H1 (cell line): ENCODE measurements at places on chromosomes 2 and 18.

GRCh38 chr2:204445149-204445548 lies 100.1 kb upstream of the PARD3B start:
- DNase-seq = no peak

- no peak for DNase-seq
Observed at GRCh38 chr2:25855065-25855464, 23.2 kb downstream of the ASXL2 start.

DNA sequence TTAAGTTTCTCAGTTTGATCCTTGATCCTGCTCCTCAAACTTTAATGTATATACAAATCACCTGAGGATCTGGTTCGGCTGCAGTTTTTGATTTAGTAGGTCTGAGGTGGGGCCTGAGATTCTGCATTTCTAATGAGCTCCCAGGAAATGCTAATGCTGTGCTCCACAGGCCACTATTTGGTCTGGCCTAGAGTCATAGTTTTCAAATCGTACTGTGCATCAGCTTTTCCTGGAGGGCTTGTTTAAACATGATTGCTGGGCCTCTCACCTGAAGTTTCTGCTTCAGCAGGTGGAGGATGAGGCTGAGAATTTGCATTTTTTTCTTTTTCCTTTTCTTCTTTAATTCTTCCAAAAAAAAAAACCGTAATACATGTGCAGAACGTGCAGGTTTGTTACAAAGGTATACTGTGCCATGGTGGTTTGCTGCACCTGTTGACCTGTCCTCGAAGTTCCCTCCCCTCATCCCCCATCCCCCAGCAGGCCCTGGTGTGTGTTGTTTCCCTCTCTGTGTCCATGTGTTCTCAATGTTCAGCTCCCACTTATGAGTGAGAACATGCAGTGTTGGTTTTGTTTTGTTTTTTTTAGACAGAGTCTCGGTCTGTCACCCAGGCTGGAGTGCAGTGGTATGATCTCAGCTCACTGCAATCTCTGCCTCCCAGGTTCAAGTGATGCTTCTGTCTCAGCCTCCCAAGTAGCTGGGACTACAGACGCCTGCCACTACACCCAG lies 42.2 kb upstream of the CD28 start:
- DNase-seq = no peak

- no peak for DNase-seq
Observed at GRCh38 chr2:176704282-176704858, 435.1 kb downstream of the MTX2 start.

DNA sequence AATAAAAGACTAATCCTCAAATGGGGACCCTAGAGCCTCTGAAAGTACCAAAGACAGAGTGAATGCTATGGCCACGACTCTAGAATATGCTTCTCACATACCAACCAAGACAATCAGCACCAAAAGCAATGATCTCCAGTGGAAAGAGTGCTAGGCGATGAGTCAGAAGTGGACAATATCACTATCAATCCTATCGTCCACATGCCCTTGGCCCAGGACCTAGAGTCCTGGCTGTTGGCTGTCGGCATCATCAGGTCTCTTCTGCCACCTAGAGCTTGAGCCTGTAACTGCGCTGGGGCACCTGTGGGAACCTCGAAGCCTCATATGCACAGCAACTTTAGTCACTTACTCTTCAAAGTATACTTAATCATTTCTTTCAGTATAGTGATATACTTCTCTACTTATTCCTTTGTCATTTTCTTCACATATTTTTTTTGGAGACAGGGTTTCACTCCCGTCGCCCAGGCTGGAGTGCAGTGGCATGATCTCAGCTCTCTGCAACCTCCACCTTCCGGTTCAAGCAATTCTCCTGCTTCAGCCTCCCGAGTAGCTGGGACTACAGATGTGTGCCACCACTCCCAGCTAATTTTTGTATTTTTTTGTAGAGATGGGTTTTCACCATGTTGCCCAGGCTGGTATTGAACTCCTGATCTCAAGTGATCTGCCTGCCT lies 29.7 kb downstream of the NOL10 start:
- DNase-seq = peak; percentile 79

DNA sequence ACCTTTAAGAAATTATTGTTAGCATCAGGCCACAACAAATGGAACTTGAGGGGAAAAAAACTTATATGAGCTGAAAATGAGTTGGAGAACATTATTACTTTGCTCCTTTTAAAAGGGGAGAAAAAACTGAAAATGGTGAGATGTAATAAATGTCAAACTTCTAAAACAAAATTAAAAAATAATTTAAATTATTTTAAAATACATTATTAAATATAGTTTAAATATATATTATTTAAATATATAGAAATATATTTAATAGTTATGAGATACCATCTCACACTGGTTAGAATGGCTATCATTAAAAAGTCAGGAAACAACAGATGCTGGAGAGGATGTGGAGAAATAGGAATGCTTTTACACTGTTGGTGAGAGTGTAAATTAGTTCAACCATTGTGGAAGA lies 28.9 kb downstream of the RPIA start:
- DNase-seq = no peak

- no peak for DNase-seq
Observed at GRCh38 chr2:9972621-9973479, 21.4 kb downstream of the GRHL1 start.

DNA sequence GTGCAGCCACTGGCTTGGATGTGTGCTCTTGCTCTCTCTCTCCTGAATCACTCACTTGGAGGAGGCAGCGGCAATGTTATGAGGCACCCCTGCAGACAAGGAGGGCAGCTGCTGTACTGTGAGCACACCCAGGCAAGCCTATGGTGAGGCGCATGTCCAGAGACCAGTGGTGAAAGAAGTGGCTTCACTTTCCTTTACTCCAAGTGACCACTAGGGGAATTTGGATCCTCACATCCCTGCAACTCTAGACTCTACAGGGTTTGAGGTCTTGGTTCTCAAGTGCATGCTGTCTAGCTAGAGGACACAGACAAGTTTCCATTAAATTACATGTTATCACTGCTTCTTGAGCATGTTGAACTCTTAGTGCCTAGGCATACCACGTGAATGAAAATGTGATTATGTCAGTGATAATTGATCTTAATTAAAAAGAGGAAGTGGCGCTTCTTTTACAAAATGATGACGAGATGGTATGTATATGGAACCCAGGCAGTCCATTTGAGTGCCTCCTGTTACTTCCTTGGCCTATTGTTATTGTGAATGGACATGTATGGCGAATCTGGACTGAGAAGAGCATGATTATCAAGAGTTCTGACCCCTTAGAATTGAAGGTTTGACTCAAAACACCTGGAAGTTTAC lies 181.0 kb upstream of the CDH2 start:
- DNase-seq = no peak

- DNase-seq = peak; percentile 54
Observed at GRCh38 chr2:104521247-104521646, 332.7 kb upstream of the POU3F3 start.

GRCh38 chr18:77061281-77061945 lies 71.2 kb downstream of the MBP start:
- no peak for DNase-seq

GRCh38 chr2:212535996-212536816 lies 2.4 kb downstream of the ERBB4 start:
- DNase-seq = no peak

- DNase-seq = no peak
Observed at GRCh38 chr2:128645631-128646030, 327.0 kb upstream of the HS6ST1 start.

DNA sequence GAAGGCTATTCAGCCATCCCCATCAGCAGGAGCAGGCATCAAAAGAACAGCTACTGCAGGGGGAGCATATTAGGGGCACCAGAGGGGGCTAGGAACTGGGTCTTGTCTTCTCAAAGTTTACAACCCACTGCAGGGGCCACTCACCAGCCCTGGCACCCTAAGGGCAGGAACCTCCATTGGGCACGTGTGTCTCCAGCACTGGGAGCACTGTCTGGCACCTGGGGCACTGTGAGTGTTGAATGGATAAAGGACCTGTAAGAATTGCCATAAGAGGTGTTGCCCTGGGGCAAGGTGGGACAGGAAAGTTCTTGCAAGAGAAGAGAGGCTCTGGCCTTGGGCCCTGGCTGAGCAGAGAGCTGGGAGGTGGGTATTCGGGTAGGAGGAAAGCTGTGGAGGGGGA lies 1.4 kb upstream of the STEAP3 start:
- DNase-seq = no peak

GRCh38 chr18:26642440-26643348 lies 94.3 kb upstream of the KCTD1 start:
- no peak for DNase-seq

GRCh38 chr2:108423502-108424251 lies 25.3 kb upstream of the GCC2 start:
- no peak for DNase-seq

GRCh38 chr2:206876216-206876860 lies 63.0 kb upstream of the CPO start:
- no peak for DNase-seq

- no peak for DNase-seq
Observed at GRCh38 chr18:8966821-8967220, 135.7 kb upstream of the NDUFV2 start.

- no peak for DNase-seq
Observed at GRCh38 chr2:222332116-222332515, 33.3 kb upstream of the PAX3 start.

- no peak for DNase-seq
Observed at GRCh38 chr2:219368690-219369191, 19.0 kb downstream of the DNPEP start.

- no peak for DNase-seq
Observed at GRCh38 chr2:39938035-39938835, 159.2 kb upstream of the THUMPD2 start.

- DNase-seq = no peak
Observed at GRCh38 chr2:159160412-159160811, 126.1 kb downstream of the WDSUB1 start.

GRCh38 chr18:44917216-44918141 lies 236.8 kb downstream of the SETBP1 start:
- DNase-seq = no peak

GRCh38 chr2:170831115-170831514 lies 14.4 kb downstream of the GAD1 start:
- no peak for DNase-seq

DNA sequence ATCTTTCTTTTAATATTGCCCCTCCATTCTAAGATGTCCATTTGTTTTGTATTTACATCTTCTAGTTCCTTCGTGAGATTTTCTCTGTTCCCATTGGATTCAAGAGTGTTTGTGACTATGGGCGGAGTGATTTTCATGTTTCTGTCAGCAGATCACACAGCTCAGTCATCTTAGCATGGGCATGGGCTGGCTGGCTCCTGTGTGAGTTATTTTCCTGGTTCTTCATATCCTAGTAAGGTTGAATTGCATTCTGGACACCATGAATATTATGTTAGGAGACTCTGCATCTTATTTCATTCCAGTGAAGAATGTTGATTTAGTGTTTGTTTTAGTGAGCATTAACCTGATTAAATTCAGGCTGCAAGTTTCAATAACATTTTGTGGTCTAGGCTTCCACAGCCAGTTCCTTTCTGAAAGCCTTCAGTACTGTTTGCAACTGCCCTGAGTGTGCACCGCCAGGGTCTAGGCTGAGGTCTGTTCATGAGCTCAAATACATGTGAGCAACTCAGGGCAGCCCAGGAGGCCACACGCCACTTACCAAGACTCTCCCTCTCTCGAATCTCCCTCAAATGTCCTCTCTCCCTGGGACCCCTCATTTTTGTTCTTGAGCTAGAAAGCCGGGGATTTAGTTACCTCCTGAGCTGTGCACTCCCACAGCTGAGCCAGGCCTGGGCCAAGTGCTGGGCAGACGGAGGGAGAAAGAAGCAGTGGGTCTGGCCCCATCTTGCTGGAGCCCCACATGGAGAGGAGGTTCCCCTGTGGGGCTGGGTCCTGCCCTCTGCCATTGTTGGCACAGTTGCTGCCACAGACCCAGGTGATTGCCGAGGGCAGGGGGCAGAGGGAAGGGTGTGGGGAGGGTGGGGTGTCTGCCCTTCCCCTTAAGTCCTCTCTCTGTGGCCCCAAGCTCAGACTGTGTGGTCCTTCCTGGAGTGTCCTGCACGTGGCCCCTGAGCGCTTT lies 145.9 kb downstream of the RTP5 start:
- DNase-seq = no peak

GRCh38 chr2:43521568-43521967 lies 74.3 kb downstream of the THADA start:
- no peak for DNase-seq

DNA sequence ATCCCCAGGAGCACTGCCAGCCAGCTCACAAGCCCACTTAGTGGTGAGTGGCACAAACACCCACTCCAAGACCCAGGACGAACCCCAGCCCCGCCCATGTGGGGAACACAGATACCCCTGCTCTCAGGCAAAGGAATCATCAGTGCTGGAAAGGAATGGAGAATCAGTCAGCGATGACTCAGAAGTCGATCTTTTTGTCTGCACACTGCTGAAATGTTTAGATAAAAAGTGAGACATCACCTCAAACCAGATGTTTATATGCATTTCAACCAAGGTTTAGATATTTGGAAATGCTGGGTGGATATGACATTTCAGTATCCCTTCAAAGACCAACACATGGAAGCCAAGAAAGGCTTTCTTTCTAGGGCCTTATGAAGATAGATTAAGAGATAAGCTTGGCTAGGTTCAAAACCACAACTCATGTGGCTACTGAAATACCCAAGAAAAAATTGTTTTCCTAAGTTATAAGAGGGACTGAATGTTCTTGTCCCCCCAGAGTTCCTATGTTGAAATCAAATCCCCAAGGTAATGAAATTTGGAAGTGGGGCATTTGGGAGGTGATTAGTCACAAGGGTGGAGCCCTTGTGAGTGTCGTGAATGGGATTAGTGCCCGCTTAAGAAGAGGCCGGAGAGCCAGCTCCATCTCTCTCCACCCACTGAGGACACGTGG lies 43.7 kb downstream of the POU3F3 start:
- DNase-seq = no peak
